ENCODE measurements at places on chromosomes 1 and 21.
A peak's percentile ranks its signal among the peaks of the same experiment; 100 is the strongest.

DNA sequence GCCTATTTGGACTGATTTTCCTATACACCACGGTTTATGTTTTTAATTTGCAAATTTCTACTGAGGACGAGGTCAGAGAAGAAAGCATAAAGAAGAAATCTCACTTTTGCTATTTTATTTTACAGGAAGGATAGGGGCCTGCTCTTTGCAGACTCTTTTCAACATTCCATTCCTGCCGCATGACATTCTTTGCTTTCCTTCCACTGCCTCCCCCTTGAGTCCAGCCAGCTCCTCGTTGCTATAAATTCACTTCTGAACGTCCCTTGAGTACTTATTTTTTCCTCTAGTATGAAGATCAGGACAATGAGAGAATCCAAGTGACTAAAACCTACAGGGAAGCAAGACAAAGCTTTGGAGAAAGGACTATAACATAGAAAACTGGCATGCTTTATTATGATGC is 53.4 kb upstream of the PTGFR start:
- DNase-seq: no peak

- peak; percentile 66 for DNase-seq
Measured at GRCh38 chr1:209769171-209769904, 13.5 kb downstream of the TRAF3IP3 start.

GRCh38 chr1:18907021-18907916 is 4.9 kb upstream of the ALDH4A1 start:
- peak; percentile 42 for DNase-seq

GRCh38 chr1:77900687-77901293 is 12.4 kb downstream of the NEXN start:
- DNase-seq: no peak

- no peak for DNase-seq
Measured at GRCh38 chr1:205521686-205522085, 17.2 kb downstream of the CDK18 start.

DNA sequence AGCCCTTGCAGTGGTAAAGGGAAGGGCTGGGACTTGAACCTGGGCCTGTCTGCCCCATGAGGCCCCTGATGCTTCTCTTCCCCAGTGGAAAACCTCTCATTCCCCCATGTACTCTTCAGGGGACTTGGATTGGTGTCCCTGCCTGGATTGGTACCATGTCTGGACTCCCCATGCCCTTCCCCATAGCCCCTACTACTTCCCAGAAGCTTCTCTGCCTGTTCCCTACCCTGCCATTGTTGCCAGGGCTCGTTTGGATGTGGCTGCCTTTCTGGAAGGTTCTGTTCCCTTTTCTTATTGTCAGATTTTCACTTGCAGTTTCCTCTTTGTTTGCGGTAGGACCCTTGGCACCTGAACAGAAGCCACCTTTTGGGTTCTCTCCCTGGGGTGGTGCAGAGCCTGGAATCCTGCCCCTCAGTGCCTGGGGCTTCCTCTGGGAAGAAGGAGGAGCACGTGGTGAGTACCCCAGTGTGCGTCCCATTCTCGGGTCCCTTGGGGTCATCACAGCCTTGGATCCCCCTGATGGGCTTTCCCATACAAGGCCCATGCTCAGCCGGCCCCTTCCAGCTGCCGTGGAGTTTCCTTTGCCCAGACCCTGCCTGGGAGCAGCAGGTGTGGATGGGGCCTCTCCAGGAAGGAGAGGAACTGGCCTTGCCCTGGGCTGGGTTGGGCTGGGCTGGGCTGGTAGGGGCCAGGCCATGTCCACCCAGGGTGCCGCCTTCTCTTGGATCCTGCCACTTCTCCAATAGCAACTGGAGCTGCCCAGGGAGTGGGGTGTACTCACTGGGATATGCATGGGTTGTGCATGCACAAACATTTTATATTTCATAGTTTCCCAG is 281.1 kb downstream of the PTPRU start:
- DNase-seq: no peak

GRCh38 chr21:45639206-45640000 is 4.1 kb upstream of the PCBP3 start:
- DNase-seq: no peak

DNA sequence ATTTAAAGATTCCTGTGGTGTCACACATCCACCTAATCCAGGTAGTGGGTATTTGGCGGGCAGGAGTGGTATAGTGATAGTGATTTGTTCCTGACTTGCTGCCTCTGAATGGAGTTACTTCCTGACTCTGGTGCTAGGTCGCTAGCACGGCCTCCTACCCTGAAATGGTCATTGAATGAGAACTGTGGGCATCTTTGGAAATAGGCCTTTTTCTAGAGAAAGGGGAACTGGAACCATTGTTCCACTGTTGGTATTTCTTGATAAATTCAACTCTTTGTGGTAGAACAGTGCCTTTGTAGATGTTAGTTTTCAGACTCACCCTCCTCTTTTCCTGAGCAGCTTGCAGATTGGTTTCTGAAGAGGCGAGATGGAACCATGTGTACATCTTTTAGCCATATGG is 1.5 kb downstream of the QSOX1 start:
- DNase-seq: no peak

DNA sequence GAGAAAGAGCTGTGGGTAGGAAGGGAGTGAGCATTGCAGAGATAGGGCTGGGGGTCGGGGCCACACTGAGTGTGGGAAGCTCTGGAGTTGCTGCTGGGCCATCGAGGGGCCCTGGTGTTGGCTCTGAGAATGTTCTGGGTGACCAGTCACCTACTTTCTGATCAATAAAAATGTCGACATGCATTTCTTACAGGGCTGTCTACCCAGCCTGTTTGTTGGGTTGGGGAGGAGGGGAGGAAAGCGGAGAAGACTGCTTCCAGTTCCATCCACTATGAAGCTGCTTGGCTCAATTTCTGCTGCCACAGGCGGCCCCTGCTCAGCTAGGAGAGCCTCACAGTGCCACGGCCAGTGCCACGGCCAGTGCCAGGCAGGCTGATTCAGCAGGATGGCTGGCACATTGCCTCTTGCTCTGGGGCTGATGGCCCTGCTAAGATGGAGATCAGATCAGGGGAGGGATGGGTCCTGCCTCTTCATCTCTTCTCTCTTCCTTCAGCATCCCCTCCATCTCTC is 3.0 kb upstream of the PADI3 start:
- DNase-seq: no peak

DNA sequence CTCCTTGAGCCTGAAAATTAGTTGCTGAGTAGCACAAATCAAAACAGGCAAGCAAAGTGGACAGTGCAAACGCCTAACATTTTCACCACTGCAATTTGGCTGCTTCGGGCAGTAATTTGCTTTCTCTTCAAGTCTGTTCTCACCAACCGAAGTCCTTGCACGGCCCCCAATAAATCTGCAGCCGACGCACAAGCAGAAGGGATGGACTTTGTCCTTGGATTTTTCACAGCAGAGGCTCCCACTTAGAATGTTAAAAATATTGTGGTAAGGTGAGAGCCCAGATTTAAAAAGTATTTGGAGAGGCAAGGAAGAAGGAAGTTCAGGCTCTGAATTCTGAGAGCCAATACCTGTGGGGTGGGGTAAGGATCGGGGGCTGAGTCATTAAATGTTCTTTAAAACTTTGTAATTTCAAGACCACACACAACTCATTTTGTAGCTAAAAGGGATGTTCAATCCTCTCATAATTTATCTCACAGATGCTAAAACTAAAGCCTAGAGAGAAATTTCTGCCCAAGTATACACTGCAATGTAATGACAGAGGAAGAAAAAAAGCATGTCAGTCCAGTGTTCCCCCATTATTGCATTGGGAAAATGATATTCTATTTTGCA is 6.2 kb downstream of the CD247 start:
- DNase-seq: no peak

DNA sequence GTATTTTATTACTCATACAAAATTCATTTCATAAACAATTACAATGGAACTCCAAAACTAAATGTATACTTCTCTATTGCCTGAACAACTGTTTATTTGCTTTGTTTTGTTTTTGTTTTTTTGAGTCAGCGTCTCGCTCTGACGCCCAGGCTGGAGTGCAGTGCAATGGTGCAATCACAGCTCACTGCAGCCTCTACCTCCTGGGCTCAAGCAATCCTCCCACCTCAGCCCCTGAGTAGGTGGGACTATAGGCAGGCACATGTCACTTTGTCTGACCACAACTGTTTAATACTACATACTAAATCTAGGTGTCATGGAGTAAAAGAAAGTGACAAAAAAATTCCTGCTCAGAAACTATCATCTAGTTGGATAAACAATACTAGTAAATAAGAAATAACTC is 49.3 kb downstream of the RAB3GAP2 start:
- DNase-seq: no peak

DNA sequence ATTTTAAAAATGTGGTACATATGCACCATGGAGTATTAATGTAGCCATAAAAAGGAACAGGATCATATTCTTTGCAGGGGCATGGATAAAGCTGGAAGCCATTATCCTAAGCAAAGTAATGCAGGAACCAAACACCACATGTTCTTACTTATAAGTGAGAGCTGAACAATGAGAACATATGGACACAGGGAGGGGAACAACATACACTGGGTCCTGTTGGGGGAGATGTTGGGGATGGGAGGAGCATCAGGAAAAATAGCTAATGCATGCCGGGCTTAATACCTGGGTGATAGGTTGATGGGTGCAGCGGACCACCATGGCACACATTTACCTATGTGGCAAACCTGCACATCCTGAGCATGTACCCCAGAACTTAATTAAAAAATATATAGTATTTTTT is 352.5 kb upstream of the KAZN start:
- no peak for DNase-seq

- no peak for DNase-seq
Measured at GRCh38 chr1:197868751-197869489, 33.5 kb upstream of the C1orf53 start.

- DNase-seq: no peak
Measured at GRCh38 chr21:42004406-42005199, 5.6 kb downstream of the ZBTB21 start.

GRCh38 chr1:150156868-150157603 is 7.3 kb downstream of the PLEKHO1 start:
- DNase-seq: no peak

GRCh38 chr1:47689894-47690293 is 252.1 kb downstream of the FOXD2 start:
- no peak for DNase-seq

Measured in stimulated activated CD8-positive, alpha-beta memory T cell treated with anti-CD3 and anti-CD28 coated beads, Interleukin-15, amount 100 ng/mL, for 4 hours (primary cell).